ENCODE measurements at places on chromosomes 5 and 9.

DNA sequence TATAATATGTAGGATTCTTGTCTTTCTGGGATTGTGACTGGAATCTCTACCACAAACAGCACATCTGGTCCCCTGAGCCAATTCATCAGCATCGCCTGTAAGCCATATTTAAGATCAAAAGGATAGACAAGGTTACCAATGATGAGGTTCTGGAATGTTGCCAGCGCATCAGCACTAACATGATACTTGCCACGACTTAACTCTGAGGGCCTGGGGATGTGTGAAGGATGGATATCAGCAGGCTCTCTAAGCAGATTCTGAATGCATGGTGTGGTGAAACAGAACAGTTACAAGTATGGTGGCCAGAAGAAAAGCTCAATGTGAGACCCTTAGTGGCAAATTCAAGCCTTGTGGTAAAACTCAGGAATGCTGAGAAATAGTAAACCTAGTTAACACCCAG lies 143.0 kb downstream of the XRCC4 start:
- ATAC-seq, result peak; percentile 25

DNA sequence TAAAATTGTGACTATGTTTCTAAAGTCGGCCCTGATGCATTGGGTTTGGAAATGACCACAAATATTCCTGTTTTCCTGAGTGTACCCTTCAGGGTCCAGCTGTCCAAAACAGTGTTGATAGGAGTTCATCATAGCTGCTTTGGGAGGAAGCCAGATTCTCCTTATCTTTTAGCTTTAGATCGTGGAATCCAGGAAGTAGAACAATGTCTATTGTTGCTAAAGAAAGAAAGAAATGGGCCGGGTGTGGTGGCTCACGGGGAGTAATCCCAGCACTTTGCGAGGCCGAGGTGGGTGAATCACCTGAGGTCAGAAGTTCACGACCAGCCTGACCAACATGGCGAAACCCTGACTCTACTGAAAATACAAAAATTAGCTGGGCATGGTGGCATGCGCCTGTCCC lies 9.5 kb downstream of the CAVIN4 start:
- no peak for ATAC-seq

DNA sequence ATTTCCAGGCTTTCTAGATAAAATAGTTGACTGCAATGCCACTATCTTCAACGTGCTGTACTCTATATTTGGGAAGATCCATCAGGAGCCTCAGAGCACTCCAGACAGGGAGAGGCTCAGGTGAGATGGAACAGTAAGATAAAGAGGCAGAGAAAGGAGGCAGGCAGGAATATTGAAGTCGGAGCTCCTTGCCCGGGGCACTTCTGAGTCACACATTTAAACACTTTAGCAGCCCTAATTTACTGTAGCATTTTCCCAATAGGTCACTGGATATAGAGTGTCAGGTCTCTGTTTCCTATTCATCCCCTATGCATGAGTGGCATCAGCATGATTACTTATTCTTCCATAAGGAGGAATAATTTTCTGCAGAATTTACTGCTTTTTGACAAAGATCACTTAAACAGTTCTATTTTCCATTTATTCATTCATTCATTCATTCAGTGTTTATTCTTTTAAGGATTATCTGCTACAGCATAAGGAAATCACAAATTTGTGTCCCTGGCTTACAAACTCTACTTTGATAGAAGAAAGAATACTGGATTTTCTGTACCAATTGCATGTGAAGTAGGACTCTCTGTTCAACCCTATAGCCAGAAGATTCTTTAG lies 170.7 kb downstream of the MAPKAP1 start:
- no peak for ATAC-seq

- peak; percentile 73 for ATAC-seq
Measured at GRCh38 chr5:112063856-112064255, 306.9 kb upstream of the NREP start.

DNA sequence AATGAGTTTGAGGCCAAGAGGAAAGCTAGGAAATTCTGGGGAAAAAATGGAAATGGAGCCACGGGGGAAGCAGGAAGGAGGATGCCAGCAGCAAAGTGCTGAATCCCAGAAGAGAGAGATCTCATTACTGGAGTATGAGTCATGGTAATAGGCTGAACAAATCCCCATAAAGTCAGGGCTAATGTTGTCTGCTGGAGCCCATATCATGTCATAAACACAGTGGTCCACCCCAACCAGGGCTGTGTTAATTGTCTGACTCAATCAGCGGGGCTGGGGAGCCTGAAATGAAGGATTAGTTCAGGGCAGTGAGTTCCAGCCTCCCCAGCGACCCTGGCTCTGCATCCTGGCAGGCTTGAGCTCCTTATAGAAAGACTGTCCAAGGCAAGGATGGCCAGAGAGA lies 68.8 kb downstream of the TLR4 start:
- ATAC-seq, result peak; percentile 82

GRCh38 chr5:14231156-14231555 lies 88.0 kb downstream of the TRIO start:
- ATAC-seq, result no peak

DNA sequence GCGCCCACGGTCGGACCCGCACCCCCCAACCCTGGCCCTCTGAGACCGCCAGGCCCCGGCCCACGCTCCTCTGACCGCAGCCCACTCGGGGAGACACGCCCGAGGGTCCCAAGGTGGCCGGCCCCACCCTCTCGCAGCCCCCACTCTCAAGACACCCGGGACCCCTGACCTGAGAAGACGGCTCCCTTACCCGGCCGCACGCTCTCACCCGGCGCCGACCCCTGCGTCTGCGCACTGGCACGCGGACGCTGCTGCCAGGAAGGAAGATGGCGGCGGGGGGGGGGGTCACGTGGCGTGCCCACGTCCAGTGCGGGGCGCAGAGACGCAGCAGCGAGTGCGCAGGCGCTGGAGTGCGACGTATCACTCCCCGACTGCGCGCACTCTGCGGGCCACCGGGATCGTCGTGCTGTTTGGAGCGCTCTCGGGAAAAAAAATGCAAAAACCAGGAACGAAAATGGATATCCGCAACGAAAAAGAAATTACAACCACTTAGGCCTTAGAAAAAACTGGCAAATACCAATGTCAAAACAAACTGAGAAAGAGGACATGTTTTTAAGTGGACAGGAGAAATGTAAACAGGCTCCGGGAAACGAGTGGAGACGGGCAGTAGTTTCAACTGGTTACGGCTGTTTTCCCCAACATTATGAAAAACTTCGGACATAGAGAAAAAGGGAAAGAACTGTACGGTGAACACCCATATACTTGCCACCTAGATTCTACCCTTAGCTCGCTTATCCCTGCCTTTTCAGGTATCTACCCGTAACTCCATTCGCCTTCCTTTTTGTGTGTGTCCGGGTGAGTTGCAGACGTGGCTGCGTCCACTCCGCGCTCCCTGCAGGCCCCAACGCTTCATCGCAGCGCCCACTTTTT lies at the start of gene MRPL36:
TSS of gene MRPL36 (minus strand) at position 236 of the 870 bp plus-strand sequence. CDS start 902 bp downstream, outside the sequence.
- peak; percentile 85 for ATAC-seq

DNA sequence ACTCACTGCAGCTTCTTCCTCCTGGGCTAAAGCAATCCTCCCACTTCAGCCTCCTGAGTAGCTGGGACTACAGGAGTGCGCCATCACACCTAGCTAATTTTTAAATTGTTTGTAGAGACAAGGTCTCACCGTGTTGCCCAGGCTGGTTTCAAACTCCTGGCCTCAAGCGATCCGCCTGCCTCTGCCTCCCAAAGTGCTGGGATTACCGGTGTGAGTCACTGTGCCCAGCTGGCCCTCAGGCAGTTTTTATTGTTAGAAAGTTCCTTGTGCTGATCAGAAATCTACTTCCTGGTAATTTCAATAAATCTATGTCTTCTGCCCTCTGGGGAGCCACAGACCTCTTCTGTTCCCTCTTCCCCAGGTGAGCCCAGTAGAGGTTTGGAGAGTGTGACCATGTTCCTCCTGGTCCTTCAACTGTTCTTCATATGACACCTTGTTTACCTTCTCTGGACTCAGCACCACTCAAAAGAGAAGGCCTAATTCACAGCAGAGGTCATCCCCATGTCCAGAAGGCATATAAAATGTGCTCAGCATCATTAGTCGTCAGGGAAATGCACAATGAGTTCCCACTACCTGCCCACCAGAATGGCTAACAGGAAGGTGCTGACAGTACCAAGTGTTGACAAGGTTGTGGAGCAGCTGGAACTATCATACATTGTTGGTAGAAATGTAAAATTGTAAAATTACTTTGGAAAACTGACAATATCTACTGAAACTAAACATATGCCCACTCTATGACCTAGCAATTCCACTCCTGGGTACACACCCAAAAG lies 10.4 kb downstream of the TMOD1 start:
- no peak for ATAC-seq

DNA sequence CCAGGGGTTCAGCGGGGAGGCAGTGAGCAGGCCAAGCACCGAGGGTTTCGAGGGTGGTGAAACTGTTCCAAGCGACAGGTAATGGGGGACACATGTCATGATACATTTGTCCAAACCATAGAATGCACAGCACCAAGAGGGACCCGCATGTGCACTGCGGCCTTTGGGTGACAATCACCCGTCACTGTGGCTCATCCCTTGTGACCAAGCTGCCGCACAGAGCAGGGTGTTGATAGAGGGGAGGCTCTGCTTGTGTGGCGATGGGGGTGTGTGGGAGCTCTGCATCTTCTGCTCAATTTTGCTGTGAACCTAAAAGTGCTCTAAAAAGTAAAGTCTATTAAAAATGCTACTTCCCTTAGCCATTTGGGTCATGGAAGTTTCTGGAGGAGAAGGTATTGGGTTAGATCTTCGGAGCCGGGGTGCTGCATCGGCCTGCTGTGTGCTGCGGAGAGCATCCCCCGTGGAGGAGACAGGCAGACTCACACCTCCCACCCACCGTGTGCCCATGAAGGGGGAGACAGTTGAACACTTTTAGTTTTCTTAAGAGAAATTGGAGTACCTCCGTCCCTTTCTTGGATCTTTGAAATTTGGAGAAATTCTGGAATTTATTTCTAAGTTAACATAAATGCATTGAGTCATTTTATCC lies 280.4 kb upstream of the IRX2 start:
- ATAC-seq, result no peak

GRCh38 chr9:84393266-84393950 lies 52.9 kb upstream of the SLC28A3 start:
- no peak for ATAC-seq

DNA sequence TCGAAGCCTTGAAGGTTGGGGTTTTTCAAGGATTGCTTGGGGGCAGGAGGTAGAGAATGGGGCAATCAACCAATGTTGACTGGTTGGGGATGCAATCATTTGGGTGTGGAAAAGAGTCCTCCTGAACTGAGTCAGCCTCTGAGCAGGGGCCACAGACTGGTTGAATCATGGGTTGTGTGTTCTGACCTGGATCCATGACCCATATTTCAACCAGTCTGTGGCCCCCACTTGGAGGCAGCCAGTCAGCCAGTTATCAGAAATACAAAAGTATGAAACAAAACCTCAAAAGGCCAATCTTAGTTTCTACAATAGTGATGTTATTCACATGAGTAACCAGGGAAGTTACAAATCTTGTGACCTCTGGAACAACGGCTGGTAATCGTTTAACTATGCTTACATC lies 81.4 kb upstream of the RANBP6 start:
- no peak for ATAC-seq

DNA sequence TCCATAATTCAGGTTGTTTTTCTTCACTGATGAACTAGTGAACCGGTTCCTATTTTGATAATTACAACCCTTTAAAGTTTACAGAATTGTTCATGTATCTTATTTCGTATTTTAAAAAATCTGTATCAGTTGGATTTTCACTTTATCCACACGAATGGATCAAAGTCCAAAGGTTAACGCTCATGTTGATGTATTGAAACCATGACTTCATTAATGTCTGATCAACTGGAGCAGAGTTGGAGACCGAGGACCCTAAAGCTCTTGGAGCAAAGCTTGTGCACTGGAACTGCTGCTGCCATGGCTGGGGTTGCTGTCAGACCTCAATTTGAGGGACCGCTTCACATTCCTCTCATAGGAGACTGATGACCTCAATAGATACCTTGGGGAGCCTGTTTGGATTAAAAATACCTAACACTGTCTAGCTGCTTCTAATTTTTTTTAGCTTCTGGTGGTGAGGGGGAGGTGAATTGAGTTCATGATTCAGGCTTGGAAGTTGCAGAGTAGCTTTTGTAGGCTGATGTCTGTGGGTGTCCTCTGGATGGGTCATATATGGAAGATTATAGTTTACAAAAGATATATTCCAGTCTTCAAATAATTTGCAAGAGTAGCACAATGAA lies 45.1 kb downstream of the KIAA1958 start:
- no peak for ATAC-seq

- ATAC-seq, result no peak
Measured at GRCh38 chr5:103469288-103470040, 93.1 kb downstream of the NUDT12 start.

GRCh38 chr5:14581891-14582796 lies 552 bp downstream of the OTULINL start:
- ATAC-seq, result peak; percentile 70

- ATAC-seq, result peak; percentile 34
Measured at GRCh38 chr5:119286511-119287488, 69.0 kb upstream of the TNFAIP8 start.

- no peak for ATAC-seq
Measured at GRCh38 chr9:33177639-33178038, 10.5 kb upstream of the B4GALT1 start.

DNA sequence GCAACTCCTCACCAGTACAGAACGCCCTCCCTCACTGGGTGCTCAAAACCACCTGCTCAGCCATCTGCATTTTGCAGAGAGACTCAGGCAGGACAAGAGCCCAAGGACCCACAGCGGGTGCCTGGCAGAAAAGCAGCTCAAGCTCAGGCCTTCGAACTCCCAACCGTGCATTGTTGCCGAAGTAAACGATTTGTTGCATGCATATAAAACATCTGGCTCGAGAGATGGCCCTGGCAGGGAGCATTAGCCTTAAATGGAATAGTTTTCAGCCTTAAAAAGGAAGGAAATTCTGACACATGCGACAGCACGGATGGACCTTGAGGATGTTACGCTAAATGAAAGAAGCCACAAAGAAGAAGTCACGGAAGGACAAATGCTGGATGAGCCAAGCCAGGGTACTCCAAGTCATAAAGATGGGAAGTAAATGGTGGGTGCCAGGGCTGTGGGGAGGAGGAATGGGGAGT lies 160.4 kb upstream of the PHYKPL start:
- ATAC-seq, result no peak

GRCh38 chr9:70589571-70590314 lies 175.3 kb upstream of the KLF9 start:
- peak; percentile 77 for ATAC-seq

DNA sequence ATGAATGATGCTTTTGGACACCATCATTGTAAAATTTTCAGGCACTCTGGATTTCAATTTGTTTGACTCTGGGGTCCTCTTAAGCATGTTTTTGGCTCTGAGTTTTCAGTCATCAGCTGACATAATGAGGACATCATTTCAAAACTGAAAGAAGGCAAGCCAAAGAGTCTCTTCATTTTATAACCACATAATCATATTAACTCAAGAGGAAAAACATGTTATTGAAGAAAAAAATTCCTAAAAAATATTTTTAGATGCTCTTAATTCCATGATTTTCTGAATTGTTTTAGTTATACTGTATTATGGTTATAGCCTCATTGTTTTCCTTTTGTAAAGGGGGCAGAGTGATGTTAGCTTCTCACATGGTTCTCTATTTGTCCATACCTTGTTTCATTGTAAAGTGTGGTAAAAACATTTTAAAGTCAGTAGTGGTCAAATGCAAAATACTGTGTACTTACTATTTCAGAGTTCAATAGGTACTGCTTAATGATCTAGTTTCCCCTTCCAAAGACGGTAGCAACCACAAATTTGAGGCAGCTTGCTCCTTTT lies 472.1 kb downstream of the DMRT2 start:
- ATAC-seq, result no peak

Measured in SK-N-SH treated with all-trans-retinoic acid at 6 μM for 48 hours (cell line).